NCI-H1048 (cell line): ENCODE measurements at places on chromosomes 3 and 15.

- no peak for DNase-seq
Measured at GRCh38 chr3:152519376-152519775, 250.6 kb downstream of the MBNL1 start.

- no peak for DNase-seq
Measured at GRCh38 chr15:59176653-59177316, 29.9 kb upstream of the LDHAL6B start.

GRCh38 chr3:131608296-131608695 is 105.5 kb upstream of the MRPL3 start:
- DNase-seq, result no peak

GRCh38 chr15:35043373-35044095 is 41.6 kb downstream of the NANOGP8 start:
- DNase-seq, result no peak

DNA sequence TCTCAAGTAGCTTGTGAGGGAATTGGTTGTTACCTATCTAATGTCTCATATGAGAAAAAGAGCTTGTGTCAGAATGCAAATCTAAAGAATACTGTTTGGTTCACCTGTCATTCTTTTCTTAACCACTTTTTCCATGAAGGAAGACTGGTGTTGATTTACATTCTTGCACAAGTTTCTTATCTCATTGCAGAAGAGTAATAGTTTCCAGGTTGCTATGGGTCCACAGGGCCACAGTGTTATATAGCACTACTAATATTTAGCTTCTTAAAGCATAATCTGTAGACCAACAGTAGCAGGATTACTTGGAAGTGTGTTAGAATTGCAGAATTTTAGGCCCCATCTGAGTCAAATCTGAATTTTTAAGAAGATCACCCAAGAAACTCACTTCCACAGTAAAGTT is 697.5 kb downstream of the GBE1 start:
- no peak for DNase-seq

- no peak for DNase-seq
Measured at GRCh38 chr3:195106418-195106906, 164.5 kb downstream of the XXYLT1 start.

DNA sequence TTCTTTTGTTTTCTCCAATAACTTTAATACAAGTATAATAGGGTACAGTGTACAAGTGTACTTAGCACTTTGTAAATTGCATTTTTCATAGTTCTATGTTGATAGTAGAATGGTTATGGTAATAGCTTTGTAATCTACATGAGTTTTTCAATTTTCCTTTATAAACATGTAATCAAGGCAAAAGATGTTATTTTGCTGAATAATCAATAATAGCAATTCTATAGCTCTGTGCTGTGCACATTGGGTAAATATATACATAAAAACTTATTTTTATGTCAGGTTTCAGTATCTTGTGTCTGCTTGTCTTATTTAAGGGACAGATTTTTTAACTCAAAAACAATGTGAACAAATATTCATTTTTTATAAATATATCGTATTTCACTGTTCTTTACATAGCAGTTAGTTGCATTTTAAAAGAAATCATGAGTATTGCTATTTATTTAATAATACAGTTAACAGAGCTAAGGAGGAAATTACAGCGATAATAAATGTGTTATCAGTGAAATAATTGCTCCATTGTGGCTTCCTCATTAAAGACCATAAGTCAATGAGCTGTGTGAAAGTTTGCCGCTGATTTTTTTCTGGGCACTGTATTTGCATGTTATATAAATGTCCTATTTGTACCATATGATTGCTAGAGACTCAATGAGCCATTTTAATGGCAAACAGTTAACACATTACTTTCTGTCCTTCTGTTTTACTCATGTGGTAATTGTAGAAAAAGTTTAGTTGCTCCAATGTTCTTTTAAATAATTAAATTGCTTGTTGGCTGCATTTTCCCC is 214.6 kb upstream of the STAC start:
- DNase-seq, result no peak
